ENCODE measurements at places on chromosomes 5 and 9.

GRCh38 chr9:128233817-128234406 lies 30.7 kb downstream of the DNM1 start:
- no peak for DNase-seq

GRCh38 chr9:129351058-129351641 lies 173.1 kb upstream of the IER5L start:
- DNase-seq = no peak

- no peak for DNase-seq
These were observed 4.3 kb upstream of the FAT2 start for GRCh38 chr5:151595411-151595826.

DNA sequence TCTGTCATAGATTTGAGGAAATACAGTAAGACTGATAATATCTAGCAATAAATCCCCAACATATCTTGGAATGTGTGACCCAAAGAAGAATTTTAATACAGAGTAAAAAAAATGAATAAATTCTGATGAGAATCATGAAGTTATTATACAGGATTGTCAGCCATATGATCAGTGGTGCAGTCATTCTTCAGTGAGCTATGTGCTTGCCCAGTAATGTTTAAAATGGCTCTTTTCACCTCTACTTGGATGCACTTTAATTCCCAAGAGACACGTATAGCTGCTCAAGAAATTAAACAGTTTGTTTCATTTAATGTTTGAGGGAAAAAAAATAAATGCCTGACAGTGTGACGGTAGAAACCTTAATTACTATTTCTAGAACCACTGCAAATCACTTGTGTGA lies 215.3 kb upstream of the FAM174A start:
- DNase-seq = no peak

GRCh38 chr5:173534031-173534430 lies 82.4 kb downstream of the BOD1 start:
- DNase-seq = no peak

DNA sequence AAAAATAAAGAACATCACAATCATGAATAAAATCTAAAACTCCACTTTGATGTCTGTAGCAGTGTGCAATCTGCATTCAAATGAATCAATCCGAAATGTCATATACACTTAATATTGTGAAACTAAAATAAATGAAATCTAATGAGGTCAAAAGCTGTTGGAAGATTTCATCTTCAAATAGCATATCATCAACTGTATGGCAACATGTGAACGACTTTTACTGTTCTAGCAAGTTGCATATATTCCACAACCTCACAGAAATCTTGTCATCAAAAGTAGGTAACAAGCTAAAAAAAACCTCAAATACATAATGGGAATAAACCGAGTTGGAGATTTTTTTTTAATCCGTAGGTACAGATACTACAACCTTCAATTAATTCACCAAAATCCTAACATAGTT lies 1.2 kb downstream of the PTBP3 start:
- peak; percentile 30 for DNase-seq

DNA sequence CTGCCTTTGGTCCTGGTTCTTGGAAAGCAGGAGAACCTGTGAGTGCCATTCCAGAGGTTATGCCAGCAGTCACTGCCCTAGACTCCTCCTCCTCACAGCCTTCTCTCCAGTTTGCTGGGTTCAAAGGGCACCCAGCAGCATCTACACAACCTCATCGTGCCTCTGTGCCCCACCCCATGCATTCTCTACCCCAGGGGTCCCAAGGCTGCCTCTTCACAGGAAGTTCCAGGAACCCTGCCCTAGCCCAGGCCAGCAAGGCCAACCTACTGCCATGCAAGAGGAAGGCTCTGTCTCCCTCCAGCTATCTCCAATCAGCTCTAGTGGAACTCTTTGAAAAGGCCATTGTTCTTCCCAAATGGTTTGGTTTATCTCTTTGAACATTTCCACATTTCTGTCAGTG lies 21.2 kb downstream of the ENC1 start:
- DNase-seq = no peak

GRCh38 chr9:98095401-98095800 lies 23.6 kb downstream of the TRIM14 start:
- no peak for DNase-seq

DNA sequence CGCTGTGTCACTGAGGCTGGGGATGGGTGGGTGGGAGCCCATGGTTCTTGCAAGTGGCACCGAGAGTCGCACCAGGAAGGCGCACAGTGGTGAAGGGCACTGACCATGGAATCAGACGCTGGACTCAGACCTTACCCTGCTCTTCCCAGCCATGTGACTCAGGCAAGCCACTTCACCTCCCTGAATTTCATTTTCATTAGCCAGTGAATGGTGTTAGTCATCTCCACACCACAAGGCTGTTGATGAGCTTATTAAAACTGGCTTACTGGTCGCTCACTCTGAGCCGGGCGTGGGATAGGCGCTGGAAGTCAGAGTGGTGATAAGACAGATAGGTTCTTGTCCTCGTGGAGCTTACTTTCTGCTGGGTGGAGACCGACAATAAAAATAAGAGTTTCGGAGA lies 25.1 kb downstream of the FGF18 start:
- DNase-seq = no peak

GRCh38 chr9:92640398-92641091 lies 29.4 kb downstream of the IPPK start:
- no peak for DNase-seq

DNA sequence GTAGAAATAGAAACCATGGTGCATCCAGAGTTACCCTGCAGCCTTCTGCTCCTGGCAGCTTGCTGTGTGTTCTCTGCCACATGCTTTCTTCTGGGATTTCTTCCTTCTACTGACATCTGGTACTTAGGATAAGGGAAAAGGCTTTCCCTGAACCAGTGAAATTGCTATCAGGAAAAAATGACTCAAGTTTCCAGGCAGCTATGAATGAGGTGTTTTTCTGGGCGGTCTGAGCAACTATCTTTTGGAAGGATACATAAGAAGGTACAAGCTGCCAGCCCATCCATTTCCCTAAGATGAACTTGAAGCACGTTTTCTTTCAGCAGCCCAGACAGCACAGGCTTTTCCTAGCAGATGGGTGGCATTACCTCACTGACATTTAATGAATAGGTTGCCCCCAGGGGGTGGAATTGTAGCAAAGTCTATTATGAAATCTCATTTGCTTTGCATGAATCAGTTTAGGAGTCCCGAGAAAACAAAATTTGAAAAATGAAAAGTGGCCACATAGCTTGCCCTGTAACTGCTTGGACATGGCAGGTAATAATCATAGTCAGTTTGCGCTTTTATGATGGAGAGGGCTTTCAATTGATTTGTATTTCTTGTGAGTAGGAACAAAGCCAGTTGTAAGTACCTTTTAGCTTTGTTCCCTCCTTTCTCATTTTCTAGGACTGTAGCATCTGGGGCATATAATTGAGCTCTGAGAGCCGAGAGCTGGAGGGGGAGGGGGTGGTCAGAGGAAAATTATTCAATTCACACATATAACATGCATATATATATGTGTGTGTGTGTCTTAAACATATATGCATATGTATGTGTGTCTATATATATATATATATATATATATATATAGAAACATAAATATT lies 108.5 kb downstream of the C9orf152 start:
- DNase-seq = peak; percentile 35

GRCh38 chr5:92979716-92980115 lies 601.3 kb downstream of the NR2F1-AS1 start:
- no peak for DNase-seq

DNA sequence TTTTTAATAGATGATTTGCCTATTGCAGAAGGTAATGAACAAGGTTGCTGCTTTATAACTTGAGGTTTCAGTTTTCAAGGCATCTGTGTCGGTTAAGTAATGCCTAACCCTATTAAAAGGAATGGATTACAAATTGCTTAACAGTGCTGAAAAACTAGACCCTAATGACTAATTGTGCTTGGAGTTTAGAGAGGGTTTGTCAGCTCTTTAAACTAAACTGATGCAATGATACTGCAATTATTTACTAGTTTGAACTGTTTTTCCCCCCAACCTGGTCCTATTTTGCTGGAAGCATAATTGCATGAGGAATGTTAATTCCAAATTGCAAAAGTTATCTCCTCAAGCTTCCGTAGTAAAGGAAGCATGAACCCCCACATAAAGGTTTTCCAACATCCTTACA lies 39.3 kb upstream of the TLX3 start:
- DNase-seq = no peak

- DNase-seq = no peak
These were observed 22.3 kb downstream of the TTF1 start for GRCh38 chr9:132384376-132384775.

- DNase-seq = no peak
These were observed 121.1 kb upstream of the IRX4 start for GRCh38 chr5:2003690-2004365.

DNA sequence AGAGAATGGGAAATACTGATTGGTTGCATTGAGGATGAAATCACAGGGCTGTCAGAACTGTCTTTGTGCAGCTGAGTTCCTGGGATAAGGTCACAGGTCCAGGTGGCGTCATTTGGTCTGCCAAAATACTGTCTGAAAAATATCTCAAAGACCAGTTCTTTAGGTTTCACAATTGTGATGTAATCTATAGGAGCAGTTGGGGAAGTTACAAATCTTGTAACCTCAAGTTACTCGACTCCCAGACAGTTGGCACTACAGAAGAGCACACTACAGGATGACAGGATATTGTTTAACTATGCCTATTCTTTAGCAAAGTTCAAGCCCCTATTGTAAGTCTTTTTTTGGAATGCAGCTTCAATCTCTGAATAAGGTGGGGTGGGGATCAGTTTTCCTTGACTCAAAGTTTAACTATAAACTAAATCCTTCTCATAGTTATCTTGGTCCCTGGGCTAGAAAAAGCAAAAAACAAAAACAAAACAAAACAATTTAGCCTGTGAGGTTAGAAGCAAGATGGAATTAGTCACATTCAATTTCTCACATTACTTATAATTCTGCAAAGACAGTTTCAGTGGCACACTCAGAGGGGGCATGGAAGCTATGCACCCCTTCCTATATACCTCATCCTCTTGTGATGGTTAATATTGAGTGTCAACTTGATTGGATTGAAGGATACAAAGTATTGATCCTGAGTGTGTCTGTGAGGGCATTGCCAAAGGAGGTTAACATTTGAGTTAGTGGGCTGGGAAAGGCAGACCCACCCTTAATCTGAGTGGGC lies 276.0 kb downstream of the AUH start:
- DNase-seq = no peak

DNA sequence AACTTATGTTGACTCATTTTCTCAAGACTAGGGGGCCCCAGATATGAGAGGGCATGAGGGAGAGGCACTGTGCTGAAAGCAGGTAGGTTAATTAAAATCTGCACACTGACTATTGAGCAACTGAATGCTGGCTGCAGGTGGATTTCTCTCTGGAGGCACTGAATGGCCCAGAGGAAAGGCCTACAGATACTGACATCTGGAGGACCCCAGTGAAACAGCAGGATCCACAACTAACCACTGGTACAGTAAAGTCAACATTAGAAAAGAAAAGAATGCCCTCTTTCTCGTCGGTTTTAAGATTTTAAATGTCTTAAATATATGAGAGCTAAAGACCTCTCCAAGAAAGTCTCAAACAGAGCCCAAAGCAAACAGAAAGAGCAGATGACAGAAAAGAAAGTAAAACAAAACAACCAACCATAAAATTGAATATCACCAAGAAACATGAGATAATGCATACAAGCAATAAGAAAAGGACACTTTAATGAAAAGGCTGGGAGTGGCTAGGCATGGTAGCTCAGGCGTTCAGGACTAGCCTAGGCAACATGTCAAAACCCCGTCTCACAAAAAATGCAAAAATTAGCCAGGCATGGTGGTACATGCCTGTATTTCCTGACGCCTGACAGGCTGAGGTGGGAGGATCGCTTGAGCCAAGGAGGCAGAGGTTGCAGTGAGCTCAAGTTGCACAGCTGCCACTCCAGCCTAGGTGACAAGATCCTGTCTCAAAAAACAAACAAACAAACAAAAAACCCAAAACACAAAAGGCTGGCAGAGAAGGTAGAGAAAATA lies 43.3 kb downstream of the PUM3 start:
- no peak for DNase-seq

GRCh38 chr5:17216176-17216973 lies 1.1 kb upstream of the BASP1 start:
- peak; percentile 57 for DNase-seq

- no peak for DNase-seq
These were observed 53.1 kb downstream of the SHB start for GRCh38 chr9:38015906-38016305.

DNA sequence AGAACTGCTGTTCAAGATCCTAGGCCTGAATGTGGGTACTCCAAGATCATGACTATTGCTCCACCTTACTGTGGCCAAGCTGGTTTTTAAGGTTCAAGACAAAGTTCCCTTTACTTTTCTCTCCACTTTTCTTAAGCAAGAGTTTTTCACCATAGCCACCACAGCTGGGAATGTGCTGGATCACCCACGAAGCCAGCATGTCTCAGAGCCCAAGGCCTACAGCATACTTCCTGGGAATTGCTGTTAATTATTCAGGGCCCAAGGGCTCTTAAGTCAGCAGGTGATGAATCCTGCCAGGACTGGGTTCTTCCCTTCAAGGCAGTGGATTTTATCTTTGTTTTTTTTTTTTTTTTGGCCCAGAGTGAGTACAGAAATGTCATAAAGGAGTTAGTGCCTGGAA lies 149.4 kb upstream of the TUSC1 start:
- DNase-seq = no peak

DNA sequence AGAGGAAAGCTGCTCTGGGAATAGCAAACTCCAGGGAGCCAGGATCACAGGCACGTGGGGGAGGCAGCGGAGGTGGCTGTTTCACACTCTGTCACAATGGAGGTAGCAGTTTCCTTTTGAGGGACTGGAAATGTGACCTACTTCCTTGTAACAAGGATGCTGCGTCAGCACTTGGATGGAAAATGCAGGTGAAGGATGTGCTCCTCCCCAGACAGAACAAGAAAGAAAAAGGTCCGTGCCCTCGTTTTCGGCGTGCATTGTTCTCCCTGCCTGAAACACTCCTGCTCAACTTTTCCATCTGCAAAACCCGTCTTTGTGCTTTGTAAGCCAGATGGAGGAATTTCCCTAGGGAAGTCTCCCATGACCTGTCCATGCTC lies 55.1 kb upstream of the SH3PXD2B start:
- no peak for DNase-seq

DNA sequence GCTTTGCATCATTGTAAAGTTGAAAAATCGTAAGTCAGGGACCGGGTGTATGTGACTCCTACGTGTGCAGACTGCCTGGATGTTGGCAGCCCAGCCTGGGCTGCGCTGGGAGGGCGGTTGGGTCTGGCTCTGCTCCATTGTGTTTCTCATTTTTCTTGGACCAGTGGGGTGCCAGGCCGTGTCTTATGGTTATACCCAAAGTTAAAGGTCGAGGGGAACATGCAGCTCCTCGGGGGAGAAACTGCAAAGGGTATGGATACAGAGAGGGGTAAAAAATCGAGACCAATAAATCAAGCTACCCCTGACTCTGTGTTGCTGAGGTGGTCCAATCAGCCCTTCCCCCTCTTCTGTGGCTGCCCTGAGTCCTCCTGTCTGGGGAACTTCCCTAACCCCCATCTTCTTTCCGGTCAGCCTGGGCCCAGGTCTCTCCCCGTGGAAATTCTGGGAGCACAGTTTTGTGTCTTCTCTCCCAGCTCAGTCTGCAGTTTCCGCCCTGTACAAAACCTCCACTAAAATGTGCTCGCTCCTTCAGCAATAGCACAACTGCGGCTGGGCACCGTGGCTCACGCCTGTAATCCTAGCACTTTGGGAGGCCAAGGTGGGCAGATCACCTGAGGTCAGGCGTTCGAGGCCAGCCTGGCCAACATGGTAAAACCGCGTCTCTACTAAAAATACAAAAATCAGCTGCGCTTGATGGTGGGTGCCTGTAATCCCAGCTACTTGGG lies 34.1 kb upstream of the UNC5A start:
- DNase-seq = no peak

GRCh38 chr9:95465115-95465514 lies 51.7 kb downstream of the PTCH1 start:
- DNase-seq = no peak

GRCh38 chr9:130028493-130029222 lies 14.3 kb downstream of the FNBP1 start:
- no peak for DNase-seq

All from NCI-H1105 treated with DMSO at 0.1 percent for 48 hours (cell line).